ENCODE measurements at places on chromosomes 2 and 18.
A peak's percentile ranks its signal among the peaks of the same experiment; 100 is the strongest.

- H3K27me3 ChIP-seq, result no peaks in the 10 kb centered on the region
- no peaks in the 10 kb centered on the region for H3K4me1 ChIP-seq
- no peak overlapping the region for H3K27ac ChIP-seq
- H3K36me3 ChIP-seq, result no peaks in the 10 kb centered on the region
- DNase-seq, result no peak
Measured at GRCh38 chr18:42781298-42781815, 334.1 kb downstream of the RIT2 start.

DNA sequence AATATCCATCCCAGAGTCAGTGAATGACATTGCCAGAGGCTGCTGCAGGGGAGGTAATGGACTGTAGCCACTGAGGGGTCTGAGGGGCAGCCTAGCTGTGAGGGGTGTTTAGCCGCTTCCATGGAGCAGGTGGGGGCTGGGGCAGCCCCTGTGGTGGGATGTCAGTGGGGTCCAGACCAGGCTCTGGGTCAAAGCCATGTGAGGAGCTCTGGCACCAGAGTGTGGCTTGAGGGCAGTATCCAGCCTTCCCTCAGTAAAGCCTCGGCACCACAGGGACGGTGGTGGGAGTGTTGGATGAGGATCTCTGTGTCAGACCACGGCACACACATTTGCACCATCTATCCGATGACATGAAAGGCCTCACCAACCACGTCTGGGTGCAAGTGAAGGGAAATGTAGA is 85.0 kb downstream of the INHBB start:
- no peak for DNase-seq
- H3K36me3 ChIP-seq, result no peaks in the 10 kb centered on the region
- no peak overlapping the region for H3K4me3 ChIP-seq
- H3K27me3 ChIP-seq, result no peaks in the 10 kb centered on the region

- H3K27ac ChIP-seq, result no peak overlapping the region
- H3K27me3 ChIP-seq, result no peaks in the 10 kb centered on the region
Measured at GRCh38 chr18:69400976-69401225, 213 bp downstream of the DOK6 start.

DNA sequence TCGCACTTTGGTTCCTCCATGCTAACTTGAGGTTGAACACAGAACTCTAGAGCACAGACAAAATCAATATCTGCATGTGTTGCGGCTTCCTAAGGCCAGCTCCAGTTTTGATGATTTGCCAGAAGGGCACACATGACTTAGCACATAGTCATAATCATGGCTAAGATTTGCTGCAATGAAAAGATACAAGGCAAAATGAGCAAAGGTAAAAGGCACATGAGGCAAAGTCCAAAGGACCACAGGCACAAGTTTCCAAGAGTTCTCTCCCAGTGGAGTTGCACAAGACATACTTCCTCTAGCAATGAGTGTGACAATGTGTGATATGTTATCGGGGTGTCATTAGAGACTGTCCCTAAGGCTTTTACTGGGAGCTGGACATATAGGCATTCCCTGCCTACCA is 24.2 kb upstream of the CXXC1 start:
- no peaks in the 10 kb centered on the region for H3K4me1 ChIP-seq
- no peak for DNase-seq
- no peak overlapping the region for H3K4me3 ChIP-seq
- H3K27ac ChIP-seq, result no peak overlapping the region
- H3K27me3 ChIP-seq, result no peaks in the 10 kb centered on the region

GRCh38 chr2:69456154-69456553 is 18.9 kb upstream of the NFU1 start:
- no peaks in the 10 kb centered on the region for H3K27me3 ChIP-seq
- no peak for DNase-seq
- no peak overlapping the region for H3K27ac ChIP-seq
- no peaks in the 10 kb centered on the region for H3K4me1 ChIP-seq
- H3K36me3 ChIP-seq, result no peaks in the 10 kb centered on the region

- no peaks in the 10 kb centered on the region for H3K27me3 ChIP-seq
- H3K27ac ChIP-seq, result peak overlapping the region; percentile 16
- no peaks in the 10 kb centered on the region for H3K4me1 ChIP-seq
- no peak for DNase-seq
Measured at GRCh38 chr2:69017080-69017479, 4.1 kb downstream of the ANTXR1 start.

Data from breast epithelium (tissue), 4 donors.